CD4-positive, alpha-beta T cell (primary cell): ENCODE measurements at places on chromosomes 6 and 20.

DNA sequence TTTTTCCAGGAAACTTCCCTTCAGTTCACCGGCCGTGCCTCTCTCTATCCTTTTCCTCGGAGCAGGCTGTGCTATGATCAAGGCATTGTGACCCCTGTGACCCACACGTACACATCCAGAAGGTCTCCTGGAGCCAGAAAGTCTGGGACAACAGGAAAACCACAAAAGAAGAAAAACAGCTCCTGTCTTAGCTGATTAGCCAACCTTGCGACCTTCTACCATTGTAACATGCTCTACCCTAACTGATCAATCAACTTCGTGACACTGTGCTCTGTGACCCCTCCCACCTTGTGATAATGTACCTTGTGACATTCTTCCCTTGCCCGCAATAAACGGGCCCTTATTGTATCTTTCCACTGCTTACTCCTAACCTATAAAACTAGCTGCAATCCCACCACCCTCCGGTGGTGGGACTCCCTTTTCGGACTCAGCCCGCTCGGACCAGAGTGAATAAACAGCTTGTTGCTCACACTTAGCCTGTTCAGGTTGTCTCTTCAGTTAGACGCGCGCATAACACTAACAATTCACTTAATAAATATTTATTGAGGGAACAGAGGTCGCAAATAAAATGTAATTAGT is 24.2 kb downstream of the ZNF311 start:
- peaks cover 28% of the 10 kb centered on the region for H3K4me1 ChIP-seq
- DNase-seq: no peak
- peak overlapping the region; percentile 88 for H3K4me3 ChIP-seq

GRCh38 chr6:152499931-152500330 is 137.2 kb downstream of the SYNE1 start:
- DNase-seq: no peak
- H3K27me3 ChIP-seq: peaks cover under 1% of the 10 kb centered on the region
- no peaks in the 10 kb centered on the region for H3K36me3 ChIP-seq

GRCh38 chr20:24745617-24746350 is 203.3 kb upstream of the CST7 start:
- no peak overlapping the region for H3K4me3 ChIP-seq
- H3K36me3 ChIP-seq: no peaks in the 10 kb centered on the region
- DNase-seq: no peak
- H3K4me1 ChIP-seq: no peaks in the 10 kb centered on the region
- H3K27me3 ChIP-seq: peaks cover 3% of the 10 kb centered on the region

- no peaks in the 10 kb centered on the region for H3K27me3 ChIP-seq
- DNase-seq: peak; percentile 37
- H3K27ac ChIP-seq: no peak overlapping the region
- no peaks in the 10 kb centered on the region for H3K36me3 ChIP-seq
- H3K4me3 ChIP-seq: no peak overlapping the region
Measured at GRCh38 chr6:30219244-30219643, 6.0 kb upstream of the TRIM26 start.

- DNase-seq: no peak
- H3K4me1 ChIP-seq: no peaks in the 10 kb centered on the region
- no peaks in the 10 kb centered on the region for H3K36me3 ChIP-seq
- no peak overlapping the region for H3K4me3 ChIP-seq
- H3K27me3 ChIP-seq: peaks cover 3% of the 10 kb centered on the region
- H3K27ac ChIP-seq: no peak overlapping the region
Measured at GRCh38 chr6:43763812-43764522, 6.0 kb upstream of the VEGFA start.
